ENCODE measurements at places on chromosomes 6 and 20.
A peak's percentile ranks its signal among the peaks of the same experiment; 100 is the strongest.

- no peak for DNase-seq
These were observed 29.0 kb upstream of the SRF start for GRCh38 chr6:43142101-43142500.

DNA sequence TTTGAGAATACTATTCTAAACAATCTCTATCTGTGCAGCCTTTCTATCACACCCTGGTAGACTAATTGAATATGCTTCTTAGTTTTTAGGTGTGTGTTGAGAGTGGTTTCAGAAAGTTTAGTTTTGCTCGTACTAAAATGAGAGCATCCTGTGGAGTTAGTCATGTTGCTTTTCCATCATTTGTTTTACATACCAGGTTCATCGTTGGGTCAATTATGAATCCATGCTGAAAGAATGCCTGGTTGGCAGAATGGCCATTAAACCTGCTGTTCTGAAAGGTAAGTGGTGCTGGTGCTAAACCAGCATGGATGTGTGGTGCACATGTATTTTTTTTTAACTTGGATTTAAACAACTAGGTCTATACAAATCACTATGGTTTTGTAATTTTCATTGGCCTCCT lies 49.3 kb downstream of the CYB5R4 start:
- DNase-seq, result no peak

DNA sequence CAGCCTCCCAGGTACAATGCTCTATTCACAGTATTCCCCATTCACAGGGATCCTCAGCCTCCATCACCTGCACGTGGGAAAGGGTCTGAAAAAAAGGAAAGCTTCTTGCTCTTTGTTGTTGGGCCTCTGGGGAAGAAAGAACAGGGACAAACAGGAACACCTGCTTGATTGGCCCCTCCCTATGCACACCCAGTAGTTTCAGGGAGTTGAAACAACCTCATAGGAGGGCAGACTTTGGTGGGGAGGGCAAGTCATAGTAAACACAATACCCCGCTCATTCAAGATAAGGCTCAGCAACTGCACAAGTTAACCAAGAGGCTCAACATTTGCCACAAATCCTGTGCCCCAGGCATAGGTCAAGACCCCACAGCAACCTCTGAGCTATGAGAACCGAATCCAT lies 1.7 kb downstream of the GHRH start:
- DNase-seq, result no peak

DNA sequence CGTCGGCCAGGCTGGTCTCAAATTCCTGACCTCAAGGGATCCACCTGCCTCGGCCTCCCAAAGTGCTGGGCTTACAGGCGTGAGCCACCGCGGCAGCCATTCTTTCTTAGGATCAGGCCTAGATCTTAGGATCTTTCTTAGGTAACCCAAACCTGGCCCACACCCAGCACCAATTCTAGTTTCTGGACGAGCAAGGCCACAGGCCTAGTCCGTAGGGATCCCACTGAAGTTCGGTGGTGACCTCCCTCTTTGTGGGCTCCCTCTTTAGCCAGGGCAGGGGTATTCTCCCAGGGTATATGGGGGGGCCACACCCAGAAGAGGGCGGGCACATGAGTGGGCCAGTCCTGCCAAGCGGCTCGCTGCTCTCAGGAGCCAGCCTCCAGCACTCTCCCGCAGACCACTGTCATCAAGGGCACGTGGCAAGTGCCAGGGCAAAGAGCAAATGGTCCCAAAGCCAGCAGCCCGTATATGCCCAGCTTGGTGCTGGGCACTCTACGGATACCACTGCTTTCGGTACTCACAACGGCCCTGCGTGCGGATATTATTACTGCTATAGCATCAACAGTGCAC lies 6.5 kb downstream of the PXDC1 start:
- DNase-seq, result no peak

DNA sequence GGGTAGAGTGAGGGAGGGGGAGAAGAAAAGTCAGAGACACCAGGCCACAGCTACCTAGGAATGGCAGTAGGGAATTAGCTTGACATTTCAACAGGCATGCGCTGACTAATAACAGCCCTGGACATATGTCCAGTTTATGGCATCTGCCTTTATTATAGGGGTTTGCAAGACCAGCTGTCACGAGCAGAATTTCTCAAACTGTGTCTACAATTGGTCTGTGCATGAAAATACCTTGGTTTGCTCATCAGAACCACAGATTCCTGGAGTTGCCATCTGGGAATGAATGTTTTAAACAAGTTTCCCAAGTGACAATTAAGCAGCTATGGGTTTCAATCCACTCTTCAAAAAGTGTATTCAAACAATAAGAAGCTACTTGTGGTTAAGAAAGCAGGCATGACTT lies 110.3 kb upstream of the ENPP5 start:
- no peak for DNase-seq

DNA sequence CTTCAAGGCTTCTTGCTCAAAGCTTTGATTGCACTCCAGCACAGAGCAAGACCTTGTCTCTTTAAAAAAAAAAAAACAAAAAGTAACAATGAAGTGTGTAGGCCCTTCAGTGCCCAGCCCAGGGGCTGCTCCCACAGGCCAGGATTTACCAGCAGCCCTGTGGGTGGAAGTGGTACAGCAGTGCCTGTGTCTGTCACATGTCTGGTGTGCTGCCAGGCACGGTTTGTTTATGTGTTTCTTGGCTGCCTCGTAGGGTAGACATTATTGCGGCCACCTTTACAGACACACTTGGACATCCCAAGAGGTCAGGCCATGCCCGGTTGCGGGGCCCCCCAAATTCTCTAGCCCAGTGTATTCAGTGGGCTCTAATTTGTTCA lies 12.7 kb downstream of the DYNLRB1 start:
- DNase-seq, result no peak

- peak; percentile 19 for DNase-seq
These were observed 27.2 kb upstream of the CHD6 start for GRCh38 chr20:41645372-41645771.

GRCh38 chr6:16129623-16130401 lies 926 bp downstream of the MYLIP start:
- no peak for DNase-seq

DNA sequence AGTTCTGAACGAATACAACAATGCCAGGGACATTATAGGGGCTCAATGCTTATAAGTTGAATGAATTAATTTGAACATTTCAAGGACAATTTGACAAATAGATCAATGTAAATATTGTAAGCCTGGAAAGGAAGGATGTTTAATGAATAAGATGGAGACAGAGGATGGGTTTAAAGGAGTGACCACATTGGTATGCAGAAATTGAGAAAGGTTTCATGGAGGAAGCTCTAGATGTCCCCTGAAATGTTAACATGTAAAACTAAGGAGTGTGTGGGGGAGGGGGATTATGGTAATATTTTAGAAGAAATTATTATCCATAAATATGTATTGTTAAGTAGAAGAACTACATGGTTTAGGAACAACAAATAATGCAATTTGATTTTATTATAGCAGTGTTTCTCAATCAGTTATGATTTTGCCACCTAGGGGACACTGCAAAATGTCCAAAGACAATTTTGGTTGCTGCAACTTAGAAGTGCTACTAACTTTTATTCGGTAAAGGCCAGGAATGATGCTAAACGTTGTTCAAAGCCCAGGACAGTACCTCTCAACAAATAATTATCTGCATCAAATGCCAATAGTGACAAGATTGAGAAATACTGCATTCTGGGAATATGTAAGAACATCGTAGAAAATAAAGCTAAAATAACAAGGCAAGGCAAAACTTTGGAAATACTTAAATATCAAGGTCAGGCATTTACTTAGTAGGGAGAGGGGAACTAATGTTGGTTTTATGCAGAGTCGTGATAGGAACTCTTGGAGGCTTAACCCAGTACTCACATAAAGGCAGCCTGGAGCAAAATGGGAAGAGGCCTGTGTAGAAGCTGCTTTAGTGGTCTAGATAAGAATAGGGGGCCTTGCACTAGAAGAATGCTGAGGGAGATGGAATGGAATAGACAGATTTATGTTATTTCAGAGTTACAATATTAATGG lies 686.9 kb upstream of the CITED2 start:
- no peak for DNase-seq

DNA sequence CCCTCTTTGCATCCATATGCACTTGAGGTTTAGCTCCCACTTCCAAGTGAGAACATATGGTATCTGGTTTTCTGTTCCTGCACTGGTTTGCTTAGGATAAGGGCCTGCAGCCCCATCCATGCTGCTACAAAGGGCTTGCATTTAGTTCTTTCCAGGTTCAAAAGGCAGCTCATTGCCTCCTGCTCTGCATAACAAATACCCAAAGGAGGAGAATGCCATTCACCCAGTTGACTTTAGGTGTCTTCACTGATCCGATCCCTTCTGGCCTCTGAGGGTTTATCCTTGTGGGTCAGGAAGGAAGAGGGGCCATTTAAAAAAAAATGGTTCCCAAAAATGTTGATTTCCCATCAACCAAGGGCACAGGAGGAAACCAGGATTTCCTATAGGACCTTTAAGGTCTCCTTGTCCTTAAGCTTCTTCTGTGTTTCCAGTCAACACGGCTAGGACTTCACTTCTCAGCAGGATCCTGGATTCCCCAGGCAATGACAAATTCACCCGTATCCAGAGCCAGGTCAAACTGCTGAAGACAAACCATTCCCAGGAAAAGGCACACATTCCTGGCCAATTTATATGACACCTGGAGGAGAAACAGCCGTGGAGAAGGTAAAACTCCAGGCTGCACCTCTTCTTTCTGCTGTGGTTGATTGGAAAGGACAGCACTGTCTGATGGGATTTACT lies 447.7 kb upstream of the CDH4 start:
- no peak for DNase-seq

GRCh38 chr6:160349020-160349441 lies 853 bp downstream of the SLC22A3 start:
- DNase-seq, result no peak

- no peak for DNase-seq
These were observed 39.7 kb upstream of the PRND start for GRCh38 chr20:4681991-4682401.

DNA sequence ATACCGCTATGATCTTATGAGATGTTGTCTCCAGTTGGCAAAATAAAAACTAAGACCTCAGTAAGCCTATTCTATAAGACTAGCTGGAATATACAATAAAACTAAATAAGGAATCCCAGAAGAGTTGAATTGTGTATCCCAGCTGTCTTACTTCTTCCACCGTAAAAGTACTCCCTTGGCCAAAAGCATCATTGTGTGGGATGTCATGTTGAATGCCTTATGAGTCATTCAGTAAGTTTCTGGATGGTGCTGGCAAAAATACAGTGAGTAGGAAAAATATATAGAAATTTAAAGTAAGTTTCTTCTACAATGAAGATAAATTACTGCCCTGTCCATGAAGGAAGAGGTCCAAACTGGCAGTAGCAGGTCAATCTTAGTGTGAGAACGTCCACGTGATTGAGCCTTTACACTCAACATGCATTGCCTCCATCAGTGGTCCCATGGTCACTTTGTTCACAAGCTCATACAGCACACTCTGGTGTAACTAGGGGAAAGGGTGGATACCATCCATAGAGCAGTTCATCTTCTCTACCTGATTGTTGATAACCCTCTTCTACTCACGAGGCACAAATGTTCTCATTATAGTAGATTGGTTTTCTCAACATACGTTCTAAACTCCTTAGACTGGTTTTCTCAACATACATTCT lies 13.7 kb upstream of the ZNF318 start:
- no peak for DNase-seq
